ENCODE measurements at places on chromosomes 16 and 17.

DNA sequence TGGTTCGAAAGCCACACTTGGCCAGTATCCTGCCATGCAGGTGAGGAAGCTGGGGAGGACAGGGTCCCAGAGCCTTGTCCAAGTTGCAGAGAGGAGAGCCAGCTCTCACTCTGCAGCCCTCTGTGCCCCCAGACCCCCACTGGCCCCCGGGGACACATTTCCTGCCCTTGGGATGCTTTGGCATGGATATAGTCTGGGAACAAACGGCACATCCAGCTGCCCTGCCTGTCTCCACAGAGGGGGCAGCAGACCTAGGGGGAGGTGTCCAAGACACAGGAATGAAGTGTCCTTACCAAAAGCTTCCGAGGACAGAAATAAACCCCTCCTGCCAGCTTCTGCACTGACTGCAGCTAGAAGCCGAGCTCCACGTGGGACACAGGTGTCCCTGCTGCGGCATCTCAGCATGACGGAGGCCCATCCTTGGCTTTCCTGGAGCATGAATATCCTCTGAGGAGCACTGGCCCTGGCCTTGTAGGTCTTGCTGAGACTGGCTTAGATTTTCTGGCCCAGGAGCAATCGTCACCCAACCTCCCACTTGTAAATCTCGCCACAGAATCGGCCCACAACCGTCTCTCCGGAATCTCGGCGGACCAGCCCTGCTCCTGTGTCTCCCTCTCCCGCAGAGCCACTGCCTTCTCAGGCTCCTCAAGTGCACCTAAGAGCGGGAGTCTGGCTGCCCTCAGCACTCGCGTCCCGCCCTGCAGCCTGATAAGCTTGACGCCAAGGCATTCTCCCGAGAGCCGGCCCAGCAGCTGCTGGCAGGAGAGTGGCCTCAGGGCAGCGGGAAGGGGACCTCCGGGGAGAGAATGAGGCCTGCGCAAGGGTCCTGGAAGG lies 1.1 kb upstream of the CAPN15 start:
- H3K36me3 ChIP-seq = peaks cover 8% of the 10 kb centered on the region
- H3K4me1 ChIP-seq = peaks cover 34% of the 10 kb centered on the region
- peak overlapping the region; percentile 86 for H3K4me3 ChIP-seq
- H3K27ac ChIP-seq = peak overlapping the region; percentile 83

- H3K4me1 ChIP-seq = no peaks in the 10 kb centered on the region
- H3K36me3 ChIP-seq = no peaks in the 10 kb centered on the region
- H3K4me3 ChIP-seq = no peak overlapping the region
- peaks cover 29% of the 10 kb centered on the region for H3K27me3 ChIP-seq
- no peak overlapping the region for H3K27ac ChIP-seq
- no peak for DNase-seq
These were observed 155.7 kb upstream of the TNRC6C start for GRCh38 chr17:77802811-77803220.

DNA sequence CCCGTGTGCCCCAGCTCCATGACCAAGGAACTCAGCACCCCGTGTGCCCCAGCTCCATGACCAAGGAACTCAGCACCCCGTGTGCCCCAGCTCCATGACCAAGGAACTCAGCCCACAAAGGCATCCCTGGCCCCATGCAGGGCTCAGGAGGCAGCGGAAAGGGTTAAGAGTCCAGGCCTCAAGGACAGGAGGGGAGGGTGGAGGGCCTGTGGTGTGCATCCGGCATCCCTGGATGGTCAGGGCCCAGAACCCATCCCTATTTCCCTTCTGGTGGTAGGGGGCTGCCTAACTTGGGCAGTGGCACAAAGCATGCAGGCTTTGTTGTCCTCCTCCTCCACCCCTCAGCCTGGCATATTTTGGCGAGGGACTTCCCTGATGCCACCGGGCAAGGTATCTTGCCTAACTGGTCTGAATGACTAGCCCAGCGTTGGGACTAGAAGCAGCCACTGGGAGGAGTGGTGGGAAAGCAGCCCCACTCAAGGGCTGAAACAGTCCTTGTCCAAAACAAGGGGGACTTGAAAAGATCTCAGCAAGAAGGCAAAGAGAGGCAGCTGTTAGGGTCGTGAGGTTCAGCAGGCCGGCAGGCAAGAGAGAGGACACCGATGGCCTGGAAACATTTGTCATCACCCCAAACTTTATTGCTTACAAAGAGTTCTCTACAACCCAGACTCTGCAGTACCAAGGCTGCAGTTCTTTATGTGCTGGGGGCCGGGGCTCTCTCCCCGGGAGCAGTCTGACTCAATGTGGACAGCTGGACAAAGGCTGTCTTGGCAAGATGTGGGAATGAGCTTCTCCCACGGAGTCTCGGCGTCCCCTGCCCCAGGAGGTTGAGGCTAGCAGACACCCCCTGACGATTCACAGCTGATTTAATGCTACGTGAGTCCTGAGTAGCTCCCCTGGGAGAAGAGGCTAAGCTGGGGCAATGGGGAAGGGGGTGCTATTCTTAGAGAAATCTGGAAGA lies 902 bp upstream of the SPATA32 start:
- H3K4me3 ChIP-seq = peak overlapping the region; percentile 39
- H3K27ac ChIP-seq = no peak overlapping the region
- peaks cover 12% of the 10 kb centered on the region for H3K4me1 ChIP-seq
- no peaks in the 10 kb centered on the region for H3K27me3 ChIP-seq
- no peak for DNase-seq

DNA sequence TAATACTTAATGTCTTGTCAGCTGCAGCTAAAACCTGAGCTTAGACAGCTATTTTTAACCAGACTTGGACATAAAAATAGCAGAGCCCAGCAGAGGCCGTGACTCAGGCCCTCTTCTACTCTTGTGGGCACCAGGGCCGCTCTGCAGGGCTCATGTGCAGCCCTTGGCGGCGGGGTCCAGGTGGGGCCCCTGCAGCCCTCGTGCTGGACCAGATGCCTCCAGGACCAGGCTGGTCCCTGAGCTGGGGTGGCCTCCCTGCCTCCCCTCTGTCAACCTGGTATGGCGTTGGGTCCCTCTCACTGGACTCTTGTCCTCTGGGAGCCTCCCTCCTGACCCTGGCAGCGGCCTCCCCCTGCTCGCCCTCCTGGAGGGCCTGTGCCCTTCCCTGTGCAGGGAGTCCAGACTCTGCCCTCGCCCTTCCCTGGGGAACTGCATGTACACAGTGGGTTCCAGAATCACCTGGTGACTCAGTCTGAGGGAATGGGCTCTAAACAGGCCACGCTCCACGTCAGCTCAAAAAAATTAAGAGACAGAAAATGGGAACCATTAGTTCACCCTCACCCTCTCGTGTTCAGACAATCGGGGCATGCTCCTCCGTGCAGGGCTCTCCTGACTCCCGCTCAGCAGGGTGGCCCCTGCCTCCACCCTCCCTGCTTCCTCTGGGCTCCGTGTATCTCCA lies 9.7 kb downstream of the CDK5R1 start:
- peak; percentile 68 for DNase-seq
- peaks cover 33% of the 10 kb centered on the region for H3K4me1 ChIP-seq
- H3K36me3 ChIP-seq = no peaks in the 10 kb centered on the region
- no peak overlapping the region for H3K4me3 ChIP-seq

DNA sequence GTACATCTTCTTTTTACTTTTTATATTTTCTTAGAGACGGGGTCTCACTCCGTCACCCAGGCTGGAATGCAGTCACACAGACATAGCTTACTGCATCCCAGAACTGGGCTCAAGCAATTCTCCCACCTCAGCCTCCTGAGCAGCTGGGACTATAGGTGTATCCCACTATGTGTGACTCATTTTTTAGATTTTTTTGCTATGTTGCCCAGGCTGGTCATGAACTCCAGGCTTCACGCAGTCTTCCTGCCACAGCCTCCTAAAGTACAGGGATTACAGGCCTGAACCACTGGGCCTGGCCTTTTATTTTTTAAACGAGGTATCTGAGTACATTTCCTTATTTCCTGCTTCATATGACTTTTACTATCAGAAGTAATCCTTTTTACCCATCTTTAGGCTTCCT lies 48.0 kb downstream of the GLG1 start:
- no peak for DNase-seq

DNA sequence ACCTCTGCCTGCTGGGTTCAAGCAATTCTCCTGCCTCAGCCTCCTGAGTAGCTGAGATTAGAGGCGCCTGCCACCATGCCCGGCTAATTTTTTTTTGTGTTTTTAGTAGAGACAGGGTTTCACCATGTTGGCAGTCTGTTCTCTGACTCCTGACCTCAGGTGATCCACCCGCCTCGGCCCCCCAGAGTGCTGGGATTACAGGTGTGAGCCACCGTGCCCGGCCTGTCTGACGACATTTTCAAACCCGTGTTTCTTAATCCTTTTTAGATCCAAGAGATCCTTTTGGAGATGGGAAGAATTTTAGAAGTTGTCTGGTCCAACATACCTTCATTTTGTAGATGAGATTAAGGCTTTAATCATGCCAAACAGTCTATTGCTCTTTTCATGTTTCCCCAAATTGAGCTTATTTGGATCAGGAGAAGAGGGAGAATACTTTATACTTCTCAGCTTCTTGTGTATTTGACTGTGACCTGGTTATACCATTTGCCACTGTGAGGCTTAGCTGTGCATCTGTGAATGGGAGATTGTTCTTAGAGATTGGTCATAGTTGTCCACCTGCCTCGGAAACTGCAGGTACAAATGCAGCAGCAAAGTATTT lies 25.8 kb downstream of the USP10 start:
- H3K4me3 ChIP-seq = peak overlapping the region; percentile 8
- no peaks in the 10 kb centered on the region for H3K27me3 ChIP-seq
- H3K4me1 ChIP-seq = peaks cover 37% of the 10 kb centered on the region
- no peak for DNase-seq
- no peak overlapping the region for H3K27ac ChIP-seq
- H3K36me3 ChIP-seq = no peaks in the 10 kb centered on the region

DNA sequence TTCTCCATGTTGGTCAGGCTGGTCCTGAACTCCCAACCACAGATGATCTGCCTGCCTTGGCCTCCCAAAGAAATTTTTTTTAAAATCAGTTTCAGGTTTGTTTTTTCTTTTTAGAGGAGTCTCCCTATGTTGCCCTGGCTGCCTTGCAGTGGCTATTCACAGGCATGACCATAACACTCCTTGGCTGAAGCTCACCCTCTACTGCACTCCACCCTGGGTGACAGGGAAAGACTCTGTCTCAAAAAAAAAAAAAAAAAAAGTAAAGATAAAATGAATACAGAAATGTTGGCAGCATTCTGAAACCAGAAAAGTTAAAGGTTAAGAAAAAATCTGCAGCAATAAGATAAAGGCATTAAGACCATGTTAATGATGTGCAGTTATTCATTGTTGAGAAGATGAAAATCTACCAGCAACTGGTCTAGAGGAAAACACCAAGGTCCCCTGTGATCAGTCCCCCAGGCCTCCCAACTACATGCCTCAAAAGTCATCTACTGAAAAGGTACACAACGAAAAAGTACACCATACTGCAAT lies 15.1 kb downstream of the YWHAE start:
- H3K4me3 ChIP-seq = no peak overlapping the region
- no peaks in the 10 kb centered on the region for H3K36me3 ChIP-seq
- no peaks in the 10 kb centered on the region for H3K27me3 ChIP-seq
- peaks cover 19% of the 10 kb centered on the region for H3K4me1 ChIP-seq
- H3K27ac ChIP-seq = no peak overlapping the region

GRCh38 chr17:15456972-15457722 lies 10.3 kb downstream of the CDRT4 start:
- DNase-seq = no peak
- H3K36me3 ChIP-seq = no peaks in the 10 kb centered on the region
- no peak overlapping the region for H3K4me3 ChIP-seq
- no peaks in the 10 kb centered on the region for H3K27me3 ChIP-seq

DNA sequence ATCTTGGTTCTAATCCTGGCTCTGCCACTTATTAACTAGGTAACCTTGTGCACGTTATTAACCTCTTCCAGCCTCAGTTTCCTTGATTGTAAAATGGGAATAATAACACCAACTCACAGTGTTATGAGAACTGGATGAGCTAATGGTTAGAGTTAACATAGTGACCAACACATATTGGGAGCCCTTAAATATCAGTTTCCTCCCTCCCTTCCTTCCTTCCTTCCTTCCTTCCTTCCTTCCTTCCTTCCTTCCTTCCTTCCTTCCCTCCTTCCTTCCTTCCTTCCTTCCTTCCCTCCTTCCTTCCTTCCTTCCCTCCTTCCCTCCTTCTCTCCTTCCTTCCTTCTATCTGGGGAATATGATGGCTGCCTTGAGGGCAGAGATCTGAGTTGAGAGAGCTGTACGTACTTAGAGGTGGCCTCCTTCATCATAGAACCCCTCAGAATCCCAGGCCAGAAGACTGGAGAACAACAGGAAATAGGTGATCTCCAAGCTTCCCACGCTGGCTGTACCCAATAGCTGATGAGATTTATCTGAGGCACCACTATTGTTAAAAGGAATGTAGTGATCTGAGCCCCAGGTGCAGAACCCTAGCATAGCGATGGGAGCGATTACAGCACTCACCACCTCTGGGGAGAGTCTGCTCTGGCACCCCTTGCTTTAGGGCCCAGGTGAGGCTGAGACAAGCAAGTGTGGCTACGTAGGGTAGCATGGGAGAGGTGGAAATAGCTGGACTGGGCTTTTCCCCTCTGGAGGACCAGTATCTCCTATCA lies 26.2 kb downstream of the CCR7 start:
- no peak for DNase-seq
- H3K36me3 ChIP-seq = no peaks in the 10 kb centered on the region
- peaks cover 54% of the 10 kb centered on the region for H3K4me1 ChIP-seq
- H3K27ac ChIP-seq = peak overlapping the region; percentile 72
- no peak overlapping the region for H3K4me3 ChIP-seq

- H3K27ac ChIP-seq = no peak overlapping the region
- H3K4me3 ChIP-seq = no peak overlapping the region
- no peak for DNase-seq
These were observed 6.9 kb downstream of the WNK4 start for GRCh38 chr17:42787266-42787665.

DNA sequence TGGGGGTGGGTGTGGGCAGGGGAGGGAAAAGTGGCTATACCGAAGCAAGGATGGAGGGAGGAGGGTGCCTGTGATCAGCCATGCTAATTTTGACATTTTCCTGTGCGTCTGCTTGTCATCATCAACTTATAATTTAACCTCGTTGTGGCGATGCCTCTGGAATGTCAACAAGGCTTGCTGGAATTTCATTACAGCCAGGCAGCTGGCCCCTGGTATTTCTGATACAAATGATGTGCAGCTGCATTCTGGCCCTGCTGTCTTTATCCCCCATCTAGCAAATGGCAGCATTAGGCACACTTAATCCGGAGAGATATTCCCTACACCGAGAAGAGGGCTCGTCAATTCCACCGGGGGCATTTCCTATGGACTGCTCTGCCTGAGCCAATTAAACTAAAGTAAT lies 278.3 kb upstream of the CCL2 start:
- H3K27ac ChIP-seq = no peak overlapping the region
- H3K4me1 ChIP-seq = peaks cover 4% of the 10 kb centered on the region
- no peak overlapping the region for H3K4me3 ChIP-seq
- no peaks in the 10 kb centered on the region for H3K27me3 ChIP-seq
- DNase-seq = no peak
